ENCODE measurements at places on chromosomes 12 and 14.

DNA sequence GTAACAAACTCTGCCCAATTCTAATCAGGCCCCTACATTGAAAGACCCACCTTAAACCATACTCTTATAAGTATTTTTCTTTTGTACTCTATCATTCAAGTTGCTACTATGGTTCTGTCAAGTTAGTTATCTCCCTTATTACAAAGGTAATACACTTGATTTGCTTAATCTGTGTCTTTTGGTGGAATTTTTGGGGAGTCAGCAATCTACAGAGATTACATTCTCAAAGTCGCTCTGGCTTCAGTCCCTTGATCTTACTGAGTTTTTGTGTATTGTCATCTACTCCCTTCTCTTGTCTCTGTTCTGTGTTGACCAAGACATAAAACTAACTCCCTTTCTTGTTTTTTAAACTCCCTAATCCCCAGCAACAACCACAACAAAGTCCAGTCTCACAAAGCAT is 353.1 kb downstream of the LRIG3 start:
- no peak for DNase-seq

- DNase-seq = no peak
Observed at GRCh38 chr12:26188641-26189040, 6.7 kb upstream of the SSPN start.

- DNase-seq = no peak
Observed at GRCh38 chr14:101875727-101876554, 88.4 kb upstream of the DYNC1H1 start.

DNA sequence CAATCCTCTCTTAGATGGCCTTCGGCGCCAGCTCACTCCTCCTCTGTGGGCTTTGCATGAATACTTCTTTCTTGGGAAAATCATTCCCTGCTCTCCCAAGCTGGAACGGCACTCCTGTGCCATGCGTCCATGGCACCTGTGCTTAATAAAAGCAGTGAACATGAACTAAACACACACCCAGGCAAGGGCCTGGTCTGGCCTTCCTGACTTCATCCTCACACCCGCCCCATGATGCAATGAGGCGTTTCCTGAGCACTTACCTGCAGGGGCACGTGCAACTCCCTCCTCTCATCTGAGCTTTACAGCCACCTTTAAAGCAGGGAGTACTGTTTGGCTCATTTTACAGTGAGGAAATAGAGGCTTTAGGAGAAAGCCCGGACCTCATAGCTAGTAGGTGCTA is 219.8 kb downstream of the SLC41A2 start:
- no peak for DNase-seq

DNA sequence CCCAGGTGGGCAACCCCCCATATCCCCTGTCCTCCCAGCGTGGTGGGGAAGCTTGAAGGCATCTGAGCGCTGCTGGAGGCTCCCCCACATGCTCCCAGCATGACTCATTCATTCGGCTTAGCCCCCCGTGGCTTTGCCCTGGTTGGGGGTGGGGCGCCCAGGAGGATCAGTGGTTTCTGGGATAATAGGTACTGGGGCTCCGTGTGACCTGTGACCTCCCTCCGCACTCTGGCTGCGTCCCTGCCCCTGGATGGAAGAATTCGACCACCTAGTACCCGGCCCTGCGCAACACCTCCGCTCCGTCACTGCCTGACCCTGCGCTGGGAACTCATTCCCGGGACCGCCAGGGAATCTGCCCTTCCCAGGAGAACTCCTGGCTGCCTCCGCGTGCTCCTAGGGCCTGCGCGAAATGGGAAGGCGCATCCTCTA is 120.1 kb downstream of the AACS start:
- DNase-seq = no peak

- DNase-seq = no peak
Observed at GRCh38 chr14:68908803-68909202, 70.3 kb downstream of the ACTN1 start.

- DNase-seq = no peak
Observed at GRCh38 chr12:4628406-4628805, 20.4 kb downstream of the AKAP3 start.

DNA sequence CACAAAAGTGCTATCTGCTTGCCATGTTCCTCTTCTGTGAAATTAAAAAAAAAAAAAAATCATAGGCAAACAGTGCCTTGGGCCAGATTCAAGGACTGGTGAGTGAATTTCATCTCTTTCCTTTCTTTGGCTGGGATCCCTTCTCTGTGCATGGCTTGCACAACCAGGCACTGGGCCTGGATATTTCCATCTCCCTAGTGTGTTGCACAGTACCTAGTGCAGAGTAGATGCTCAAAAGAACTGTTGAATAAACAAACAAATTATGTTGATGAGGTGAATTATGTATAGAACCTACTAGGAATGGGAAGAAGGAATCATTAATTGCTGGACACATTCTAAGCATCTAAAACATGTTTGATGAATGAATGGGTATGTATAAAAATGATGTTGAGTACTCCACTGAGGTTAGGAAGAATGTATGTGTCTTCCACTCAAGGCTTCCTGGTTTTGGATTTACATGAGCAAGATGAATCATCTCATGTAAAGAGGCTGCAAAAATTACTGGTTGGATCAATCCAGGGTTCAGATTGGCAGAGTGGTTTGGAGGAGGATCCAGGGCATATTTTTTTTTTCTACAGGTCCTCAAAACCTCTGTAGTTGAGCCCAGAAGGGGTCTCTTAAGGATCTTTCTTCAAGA is 93.2 kb downstream of the EMP1 start:
- DNase-seq = no peak

GRCh38 chr12:106433055-106433454 is 75.5 kb downstream of the POLR3B start:
- DNase-seq = no peak

DNA sequence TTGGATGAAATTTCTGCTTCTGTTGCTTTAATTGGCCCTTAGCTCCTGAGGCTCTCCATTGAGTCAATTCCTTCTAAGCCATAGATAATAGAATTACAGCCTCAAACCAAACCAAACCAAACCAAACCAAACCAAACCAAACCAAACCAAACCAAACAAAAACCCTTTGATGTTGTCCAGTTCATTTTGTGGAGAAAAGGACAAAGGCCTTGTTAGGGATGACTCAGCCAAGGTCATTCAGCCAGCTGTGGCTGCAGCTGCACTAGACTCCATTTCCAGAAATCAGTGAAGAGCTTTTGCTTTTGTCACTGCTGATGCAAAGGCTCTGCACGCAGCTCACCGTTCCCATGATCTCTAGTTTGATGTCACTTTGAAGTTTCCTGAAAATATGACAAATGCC is 82.2 kb upstream of the RMST start:
- no peak for DNase-seq

DNA sequence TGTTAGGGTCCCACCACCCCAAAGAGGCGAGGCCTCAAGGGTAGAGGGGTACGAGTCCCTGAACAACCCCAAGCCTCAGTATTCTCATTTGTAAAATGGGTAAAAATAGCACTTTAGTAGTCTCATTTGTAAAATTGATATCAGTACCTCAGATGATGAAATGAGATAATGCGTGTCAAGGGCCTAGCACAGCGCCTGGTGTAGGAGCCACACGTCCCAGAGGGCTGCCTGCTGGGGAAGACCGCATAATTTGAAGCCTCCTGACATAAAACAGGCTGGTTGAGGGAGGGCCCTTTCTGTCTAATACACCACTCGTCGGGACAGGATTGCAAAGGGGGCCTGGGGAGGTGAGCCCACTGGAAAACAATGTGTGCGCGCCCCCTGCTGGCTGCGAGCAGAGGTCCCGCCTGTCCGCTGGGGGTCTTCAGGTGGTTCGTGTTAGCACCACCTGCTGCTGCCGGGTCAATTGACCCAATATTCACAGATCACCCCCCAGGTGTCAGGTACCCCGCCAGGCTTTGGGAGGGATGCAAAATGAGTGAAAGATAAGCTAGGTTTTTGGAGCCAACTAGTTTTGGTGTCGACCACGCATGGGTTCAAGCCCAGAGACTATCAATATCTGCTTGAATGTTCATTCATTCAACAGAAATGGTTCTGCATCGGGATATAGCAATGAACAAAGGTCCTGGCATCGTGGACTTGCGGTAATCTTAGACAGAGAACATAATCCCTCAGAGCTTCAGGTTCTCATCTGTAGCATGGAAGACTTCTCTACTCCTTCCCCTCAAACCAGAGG is 24.7 kb upstream of the IRF2BPL start:
- peak; percentile 73 for DNase-seq

- DNase-seq = no peak
Observed at GRCh38 chr14:76516884-76517283, 140.9 kb downstream of the ESRRB start.

GRCh38 chr12:14264316-14264715 is 101.2 kb upstream of the ATF7IP start:
- no peak for DNase-seq

GRCh38 chr12:57793920-57794319 is 11.3 kb downstream of the TSFM start:
- DNase-seq = no peak

- no peak for DNase-seq
Observed at GRCh38 chr12:49527361-49528130, 11.3 kb upstream of the KCNH3 start.

DNA sequence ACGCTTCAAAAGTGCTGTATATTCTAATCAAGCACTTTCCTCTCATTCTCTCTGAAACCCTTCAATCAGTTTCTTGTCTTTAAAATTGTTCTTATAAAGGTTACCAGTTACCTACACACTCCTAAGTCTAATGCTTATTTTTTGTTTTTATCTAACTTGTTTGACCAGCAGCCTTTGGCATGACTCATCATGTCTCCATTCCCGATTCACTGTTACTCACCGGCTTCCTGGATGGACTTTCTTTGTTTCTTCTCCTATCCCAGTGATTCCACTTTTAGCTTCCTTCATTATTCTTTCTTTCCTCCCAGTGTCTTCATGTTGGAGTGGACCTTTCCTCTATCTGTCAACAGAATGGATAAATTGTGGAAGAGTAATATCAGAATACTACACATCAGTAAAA is 368.6 kb upstream of the CCDC196 start:
- DNase-seq = no peak

DNA sequence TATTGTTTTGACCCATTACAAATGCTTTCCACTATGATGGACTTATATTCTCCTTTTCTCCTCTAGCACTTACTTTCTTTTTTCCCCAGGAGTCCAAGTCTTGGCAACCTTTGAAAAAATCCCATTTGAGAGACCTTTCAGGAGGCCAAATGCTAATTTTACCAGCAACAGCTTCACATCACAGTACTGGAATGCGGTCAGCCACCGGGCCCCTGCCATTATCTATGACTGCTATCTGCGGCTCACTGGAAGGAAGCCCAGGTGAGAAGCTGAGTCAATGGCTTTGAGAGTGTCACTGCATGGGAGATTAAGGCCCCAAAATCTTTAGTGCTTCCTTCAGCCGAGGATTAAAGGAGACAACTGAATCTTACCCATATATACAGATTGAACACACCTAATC is 64.2 kb downstream of the ERGIC2 start:
- DNase-seq = no peak

DNA sequence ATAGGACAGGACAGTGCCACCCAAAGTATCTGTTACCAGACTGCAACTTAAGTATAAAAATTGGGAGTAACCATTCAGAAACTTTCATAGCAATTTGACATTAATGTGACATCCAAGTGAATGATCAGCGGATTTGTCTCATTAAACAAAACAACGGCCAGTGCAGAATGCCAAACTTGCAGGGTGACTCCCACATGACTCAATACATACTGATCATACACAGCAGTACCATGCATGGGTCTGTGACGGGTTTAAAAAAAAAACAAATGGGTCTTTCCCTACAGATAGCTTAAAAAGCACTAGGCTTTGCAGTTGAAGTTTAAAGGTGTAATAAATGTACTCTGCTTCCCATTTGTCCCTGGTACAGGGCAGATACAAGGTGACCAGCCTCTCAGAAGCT is 116.6 kb downstream of the SLC35F4 start:
- no peak for DNase-seq

GRCh38 chr12:131058700-131059099 is 105.0 kb downstream of the ADGRD1 start:
- no peak for DNase-seq

DNA sequence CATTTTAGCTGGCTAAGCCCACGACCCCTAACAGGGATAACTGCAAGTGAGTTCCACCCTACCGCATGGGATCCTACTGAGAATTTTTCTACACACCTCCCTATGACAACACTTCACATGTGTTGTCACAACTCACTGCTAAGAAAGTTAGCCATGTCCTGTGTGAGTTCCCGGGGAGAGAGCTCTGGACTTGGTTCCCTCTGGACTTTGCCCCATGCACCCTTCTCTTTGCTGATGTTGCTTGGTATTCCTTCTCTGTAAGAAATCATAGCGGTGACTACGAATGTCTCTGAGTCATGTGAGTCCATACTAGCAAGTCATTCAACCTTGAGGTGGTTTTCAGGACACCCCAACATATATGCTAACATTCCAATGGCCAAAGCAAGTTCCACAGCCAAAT is 9.5 kb upstream of the CDKN3 start:
- DNase-seq = no peak

- DNase-seq = no peak
Observed at GRCh38 chr12:130286741-130287440, 50.8 kb upstream of the PIWIL1 start.

DNA sequence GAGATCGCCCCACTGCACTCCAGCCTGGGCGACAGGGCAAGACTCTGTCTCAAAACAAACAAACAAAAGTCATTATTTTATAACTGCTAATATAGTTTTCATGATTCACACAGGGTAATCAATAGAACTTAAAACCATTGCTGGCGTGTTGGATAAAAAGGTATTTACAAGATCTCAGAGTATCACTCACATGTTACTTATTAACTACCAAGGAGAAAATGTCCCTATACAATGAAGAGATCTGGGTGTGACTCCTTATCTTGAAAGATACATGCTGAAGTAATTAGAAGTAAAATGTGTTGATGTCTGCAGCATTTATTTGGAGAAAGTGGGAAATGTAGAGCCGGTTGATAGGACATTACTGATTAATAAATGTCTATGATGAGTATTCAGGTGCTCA is 57.3 kb upstream of the PIK3C2G start:
- DNase-seq = no peak

GRCh38 chr12:108722992-108723766 is 8.1 kb downstream of the CORO1C start:
- DNase-seq = no peak

- DNase-seq = no peak
Observed at GRCh38 chr14:87094913-87095312, 898.1 kb downstream of the GALC start.

GRCh38 chr12:47270782-47271664 is 191.3 kb upstream of the AMIGO2 start:
- DNase-seq = no peak

GRCh38 chr14:58774531-58774930 is 136.8 kb downstream of the DACT1 start:
- DNase-seq = no peak

- no peak for DNase-seq
Observed at GRCh38 chr12:29429999-29430715, 49.2 kb upstream of the ERGIC2 start.

DNA sequence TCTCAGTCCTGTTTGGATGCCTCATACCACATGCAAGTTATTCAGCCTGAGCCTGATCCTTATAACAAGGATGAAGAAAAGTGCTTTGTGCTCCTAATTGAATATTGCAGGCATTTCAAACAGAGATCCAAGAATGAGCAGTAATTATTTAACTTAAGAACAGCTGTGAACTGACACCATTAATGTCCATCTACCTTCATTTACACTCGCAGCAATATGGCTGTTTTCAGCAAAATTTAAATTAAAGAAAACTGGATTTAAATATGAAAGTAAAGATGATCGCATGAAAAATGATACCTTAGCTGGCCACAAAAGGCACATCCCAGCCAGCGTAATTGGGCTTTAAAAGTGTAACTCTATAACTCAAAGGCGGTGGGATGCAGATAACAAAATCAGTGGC is 466.3 kb downstream of the GALC start:
- no peak for DNase-seq
